ENCODE measurements at places on chromosomes 7 and 10.

DNA sequence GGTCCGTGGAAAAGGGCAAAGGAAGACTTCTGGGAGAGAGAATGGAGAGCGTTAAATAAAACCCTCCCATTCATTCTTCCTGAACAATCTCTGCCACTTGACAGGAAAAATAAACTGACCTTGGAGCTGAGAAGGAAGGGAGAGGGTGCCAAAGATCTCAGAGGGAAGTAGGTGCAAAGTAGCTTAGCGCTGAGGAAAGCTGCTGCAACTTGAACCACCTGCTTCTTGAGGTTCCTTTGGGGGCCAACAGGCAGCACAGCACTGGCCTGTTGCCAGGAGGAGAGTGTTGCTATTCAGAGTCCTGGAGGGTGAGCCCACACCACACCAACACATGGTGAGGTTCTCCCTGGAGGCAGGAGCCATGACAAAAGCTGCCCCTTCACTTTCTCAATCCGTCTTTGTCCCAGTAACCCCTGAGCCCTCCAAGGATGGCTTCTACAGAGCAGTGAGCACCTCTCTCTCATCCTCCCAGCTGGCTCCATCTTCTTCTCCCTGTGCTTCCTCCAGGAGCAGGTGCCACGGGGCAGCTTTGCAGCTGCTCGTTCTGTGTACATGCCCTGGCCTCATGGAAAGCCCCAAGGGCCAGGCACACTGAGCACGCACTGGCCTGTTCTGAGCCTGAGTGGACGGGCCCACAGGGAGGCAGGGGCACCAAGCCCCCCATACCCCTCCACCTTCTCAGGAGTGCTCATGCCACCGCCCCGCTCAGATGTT, 101.3 kb downstream of the STRA8 start:
- DNase-seq: peak; percentile 44

DNA sequence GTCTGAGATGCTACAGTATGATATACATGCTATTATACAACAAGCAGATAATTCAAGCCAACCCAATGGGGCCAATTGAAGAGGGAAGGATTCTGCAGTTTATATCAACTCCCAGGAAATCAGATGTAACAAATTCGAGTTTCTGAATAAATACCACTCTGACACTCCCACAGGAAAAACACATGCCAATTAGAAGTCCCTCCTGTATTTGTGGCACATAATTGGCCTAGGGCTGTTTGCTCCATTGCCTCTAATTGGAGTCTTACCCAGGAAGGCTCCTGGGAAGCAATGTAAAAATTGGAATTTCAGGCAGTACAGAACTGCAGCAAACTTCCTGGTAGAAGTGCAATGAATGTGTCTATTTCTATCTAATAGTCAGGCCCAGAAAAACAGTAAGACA, 4.7 kb downstream of the PPA1 start:
- DNase-seq: no peak

GRCh38 chr7:10734595-10734994, 239.1 kb upstream of the PHF14 start:
- no peak for DNase-seq

- DNase-seq: no peak
Measured at GRCh38 chr7:77525231-77525630, 11.9 kb upstream of the PTPN12 start.

DNA sequence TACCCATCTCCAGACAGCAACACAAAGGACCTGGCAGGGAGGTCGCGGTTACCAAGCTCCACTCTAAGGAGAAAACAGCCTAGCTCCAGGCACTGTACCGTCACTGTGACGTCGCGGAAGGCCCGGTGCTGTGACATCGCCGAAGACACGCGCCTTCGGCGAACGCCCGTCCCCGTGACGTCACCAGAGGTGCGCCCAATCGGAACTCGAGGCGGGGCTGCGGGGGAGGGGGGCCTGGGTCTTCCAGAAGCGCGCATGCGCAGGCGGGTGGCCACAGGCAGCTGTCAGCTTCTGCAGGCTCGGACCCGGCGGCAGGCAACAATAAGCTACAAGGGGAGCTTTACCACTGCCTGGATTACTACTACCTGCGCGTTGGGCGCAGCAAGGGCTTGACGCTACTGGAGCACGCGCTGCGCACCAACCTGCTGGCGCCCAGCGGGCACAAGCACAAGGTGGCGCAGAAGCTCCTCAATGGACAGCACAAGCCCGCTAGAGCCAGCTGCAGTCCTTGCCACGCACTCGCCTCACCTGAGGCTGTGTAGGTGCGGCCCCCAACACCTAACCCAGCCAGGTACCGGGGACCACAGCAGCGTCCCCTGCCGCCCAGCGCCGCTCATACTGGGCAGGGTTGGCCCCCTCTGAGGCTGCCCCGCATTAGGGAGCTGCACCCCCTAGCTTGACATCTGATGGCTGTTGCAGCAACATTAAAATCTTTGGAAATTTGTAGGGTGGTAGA, 208.4 kb downstream of the TPST1 start:
- DNase-seq: peak; percentile 85

DNA sequence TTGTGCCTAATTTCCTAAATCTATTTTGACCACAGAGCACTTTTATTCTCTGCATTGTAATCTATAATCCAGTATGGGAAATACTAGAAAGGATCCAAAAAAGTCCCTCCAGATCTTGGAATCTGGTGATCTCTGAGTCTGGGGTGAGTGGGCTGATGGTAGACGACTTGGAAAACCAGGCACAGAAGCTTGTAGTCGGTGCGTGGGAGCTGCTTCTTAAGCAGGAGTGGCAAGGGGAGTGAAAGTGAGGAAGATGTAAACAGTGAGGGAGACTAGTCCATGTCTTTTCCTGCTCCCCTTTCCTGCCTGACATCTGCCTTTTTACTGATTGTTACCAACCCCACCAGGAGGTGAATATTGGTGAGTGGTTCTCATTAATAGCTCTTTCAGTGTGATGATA, 6.8 kb downstream of the AUTS2 start:
- DNase-seq: no peak

Data from NCI-H2029 treated with DMSO at 0.1 percent for 48 hours (cell line).